AML-193 (cell line): ENCODE measurements at places on chromosomes 2 and 18.

DNA sequence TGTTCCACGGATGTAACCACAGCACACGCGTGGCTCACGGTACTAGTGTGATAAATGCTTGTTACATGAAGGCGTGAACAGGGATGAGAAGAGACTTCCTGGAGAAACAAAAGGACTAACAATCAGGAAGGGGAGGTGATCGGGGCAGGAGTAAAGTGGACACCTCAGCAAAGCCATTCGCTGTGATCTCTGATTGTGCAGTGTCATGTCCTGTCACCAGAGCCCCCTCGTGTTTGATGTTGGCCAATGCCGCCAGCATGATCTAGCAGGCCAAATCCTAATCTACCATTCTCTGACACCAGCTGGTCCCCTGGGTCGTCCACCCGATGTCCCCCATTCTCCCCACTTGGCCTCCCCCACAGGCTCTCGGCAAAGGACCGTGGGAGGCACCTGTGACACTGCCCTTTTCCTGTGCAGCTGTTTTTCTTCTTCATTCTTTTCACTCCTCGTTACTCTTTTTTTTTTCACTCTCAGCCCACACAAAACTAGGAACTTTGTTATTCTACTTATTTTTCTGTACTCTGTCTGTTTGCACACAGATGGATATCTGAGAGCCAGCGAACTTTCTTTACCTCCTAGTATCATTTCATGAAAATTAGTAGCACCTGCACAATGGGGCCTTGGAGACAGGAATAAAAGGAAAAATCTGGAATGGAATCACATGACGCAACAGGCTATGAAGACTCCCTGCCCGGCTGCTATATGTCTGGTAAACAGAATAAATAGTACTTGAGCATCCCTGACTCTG is 146.8 kb downstream of the TGIF1 start:
- no peak for DNase-seq

DNA sequence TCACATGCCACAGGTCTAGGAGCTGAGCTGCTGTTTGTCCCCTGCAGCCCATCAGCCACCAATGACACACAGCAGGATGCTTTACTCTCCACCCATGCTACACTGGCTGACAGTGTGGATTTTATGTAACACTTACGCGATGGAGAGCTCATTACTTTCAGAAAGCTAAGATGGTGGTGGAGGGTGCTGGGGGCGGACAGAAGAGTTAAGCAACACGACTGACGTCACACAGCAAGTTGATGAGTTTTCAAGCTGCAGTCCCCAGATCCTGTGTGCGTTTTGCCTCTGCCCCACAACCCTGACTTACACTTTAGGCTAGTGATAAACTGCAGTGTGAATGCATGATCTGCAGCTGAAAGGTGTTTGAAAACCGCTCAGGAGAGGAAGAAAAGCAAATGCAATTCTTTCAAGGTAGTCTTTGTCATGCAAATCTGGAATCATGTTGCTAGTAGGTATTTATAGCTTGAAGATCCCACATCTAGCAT is 42.4 kb downstream of the MRPS5 start:
- DNase-seq: no peak

DNA sequence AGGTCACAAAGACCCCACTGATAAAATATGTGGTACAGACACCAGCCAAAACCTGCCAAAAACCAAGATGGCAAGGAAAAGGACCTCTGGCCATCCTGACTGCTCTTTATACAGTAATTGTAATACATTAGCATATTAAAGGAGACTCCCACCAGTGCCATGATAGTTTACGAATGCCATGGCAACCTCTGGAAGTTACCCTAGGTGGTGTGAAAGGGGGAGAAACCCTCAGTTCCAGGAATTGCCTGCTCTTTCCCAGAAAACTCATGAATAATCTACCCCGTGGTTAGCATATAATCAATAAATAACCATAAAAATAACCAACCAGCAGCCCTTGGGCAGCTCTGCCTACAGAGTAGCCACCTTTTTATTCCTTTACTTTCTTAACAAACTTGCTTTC is 129.8 kb upstream of the EPB41L3 start:
- DNase-seq: no peak

DNA sequence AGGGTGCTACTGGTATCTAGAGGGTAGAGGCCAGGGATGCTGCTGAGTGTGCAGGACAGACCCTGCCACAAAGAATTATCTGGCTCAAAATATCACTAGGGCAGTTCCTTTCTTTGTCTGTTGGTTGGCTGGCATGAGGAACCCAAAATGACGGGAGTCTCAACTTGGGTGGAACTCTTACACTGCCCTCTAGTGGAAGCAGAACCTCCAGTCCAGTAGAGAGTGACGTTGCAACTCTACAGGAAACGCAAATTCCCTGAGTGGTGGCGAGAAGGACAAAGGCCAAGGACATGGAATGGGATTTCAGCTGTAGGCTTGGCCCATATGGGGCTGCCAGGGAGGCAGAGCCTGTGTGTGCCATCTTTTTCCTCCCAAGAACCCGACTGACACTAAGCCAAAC is 47.1 kb downstream of the COPS8 start:
- DNase-seq: no peak

- DNase-seq: no peak
These were observed 1.7 kb downstream of the DNPEP start for GRCh38 chr2:219385958-219386520.

GRCh38 chr2:21422050-21422449 is 298.3 kb downstream of the TDRD15 start:
- peak; percentile 5 for DNase-seq

- DNase-seq: no peak
These were observed 354.7 kb upstream of the SMIM21 start for GRCh38 chr18:75782204-75782603.

DNA sequence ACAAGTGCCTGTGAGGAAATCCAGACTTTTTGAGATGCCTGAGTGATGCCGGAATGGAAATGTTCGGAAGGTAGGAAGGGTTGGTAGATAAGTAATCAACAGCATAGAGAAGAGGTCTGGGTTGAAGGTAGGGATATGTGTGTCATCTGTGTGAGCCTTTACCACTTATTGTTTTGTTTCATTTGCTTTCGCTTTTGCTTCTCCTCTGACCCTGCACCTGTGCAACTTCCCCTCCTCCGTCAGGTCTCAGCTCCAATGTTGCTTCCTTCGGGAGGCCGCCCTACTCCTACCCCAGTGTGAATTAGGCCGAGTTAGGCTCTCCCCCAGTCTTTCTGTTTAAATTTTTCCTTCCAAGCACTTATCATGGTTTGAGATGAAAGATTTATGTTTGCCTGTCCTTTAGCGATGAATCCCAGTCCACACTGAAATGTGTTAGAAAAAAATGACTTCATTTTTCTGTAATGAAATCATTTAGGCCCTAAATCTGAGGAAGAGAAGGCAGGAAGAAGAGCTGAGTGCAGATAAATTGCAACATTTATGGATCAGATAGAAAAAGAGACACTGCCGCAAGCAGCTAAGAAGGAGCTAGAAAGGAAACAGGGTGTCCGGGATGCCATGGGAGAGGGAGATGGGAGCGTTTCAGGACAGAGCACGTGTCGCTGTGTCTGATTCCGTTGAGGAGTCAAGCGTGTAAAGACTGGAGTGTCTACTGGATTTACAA is 139.6 kb upstream of the PELI1 start:
- DNase-seq: no peak

DNA sequence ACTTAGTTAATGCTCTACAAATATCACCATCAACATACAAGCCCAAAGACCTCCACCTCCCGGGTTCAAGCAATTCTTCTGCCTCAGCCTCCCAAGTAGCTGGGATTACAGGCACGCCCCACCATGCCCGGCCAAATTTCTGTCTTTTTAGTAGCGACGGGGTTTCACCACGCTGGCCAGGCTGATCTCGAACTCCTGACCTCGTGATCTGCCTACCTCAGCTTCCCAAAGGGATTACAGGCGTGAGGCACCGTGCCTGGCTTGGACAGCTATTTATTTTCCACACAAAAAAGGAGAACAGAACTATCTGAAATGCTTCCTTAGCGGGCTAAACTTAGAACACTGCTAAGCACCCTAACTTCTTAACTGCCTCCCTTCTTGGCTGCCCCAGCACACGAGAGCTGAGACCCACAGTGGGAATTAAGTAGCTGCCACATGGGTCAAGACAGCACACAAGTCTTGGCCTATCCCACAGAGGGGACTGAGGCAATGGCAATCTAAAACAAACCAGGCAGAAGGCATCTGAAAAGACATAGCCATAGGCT is 24.8 kb downstream of the CYTIP start:
- DNase-seq: no peak

GRCh38 chr2:8003462-8004075 is 678.3 kb upstream of the ID2 start:
- DNase-seq: no peak

DNA sequence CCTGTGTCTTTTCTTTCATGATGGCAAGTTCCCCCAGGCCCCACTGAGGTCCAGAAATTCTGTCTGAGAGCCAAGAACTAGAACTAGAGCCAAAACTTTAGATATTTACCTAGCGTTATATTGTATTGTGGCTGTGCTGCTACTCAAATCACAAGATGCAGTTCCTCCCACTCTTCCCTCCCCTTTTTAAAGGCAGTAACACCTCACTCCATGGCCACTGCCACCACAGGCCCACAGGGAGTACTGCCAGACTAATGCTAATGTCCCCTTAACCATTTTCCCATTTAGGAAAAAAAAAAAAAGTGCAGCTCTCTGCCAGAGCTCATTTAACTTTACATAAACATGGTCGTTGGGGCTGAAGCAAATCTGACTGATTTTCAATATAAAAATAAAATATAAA is 99.7 kb upstream of the KYNU start:
- DNase-seq: no peak

DNA sequence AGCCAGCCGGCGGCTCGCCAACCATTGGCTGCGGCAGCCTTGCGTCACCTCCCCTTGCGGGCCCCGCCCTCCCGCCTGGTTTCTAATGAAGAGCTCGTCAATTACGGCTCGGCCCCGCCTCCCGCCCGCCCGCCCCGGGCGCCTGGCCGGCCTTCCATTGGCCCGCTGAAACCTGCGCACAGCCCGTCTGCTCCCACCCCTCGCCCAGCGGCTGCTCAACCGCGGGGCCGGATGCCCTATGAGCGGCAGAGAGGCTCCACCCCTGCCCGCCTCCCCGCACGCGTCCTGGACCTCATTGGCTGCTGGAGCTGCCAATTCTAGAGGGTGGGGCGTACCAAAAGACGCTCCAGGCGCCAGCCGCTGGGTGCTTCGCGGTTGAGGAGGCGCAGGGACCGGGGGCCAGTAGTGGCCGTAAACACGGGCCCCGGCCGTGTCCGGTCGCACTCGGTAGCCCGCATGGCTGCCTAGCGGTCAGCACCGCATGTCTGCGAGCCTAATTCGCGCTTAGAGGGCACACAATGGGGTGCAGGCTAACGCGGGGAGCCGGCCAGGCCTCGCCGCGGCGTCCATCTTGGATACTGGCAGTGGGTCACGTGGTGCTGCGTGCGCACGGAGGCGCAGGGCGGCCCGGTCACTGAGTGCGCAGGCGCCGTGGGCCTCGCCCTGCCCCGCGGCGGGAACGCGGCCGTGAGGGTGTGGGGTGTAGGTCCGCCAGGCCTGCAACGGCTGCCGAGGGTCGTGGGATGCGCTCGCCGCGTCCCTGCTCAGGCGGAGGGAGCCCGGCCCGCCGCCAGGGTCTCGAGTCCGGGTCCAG is 454 bp upstream of the HDAC4 start:
- DNase-seq: peak; percentile 93

GRCh38 chr2:234401426-234401825 is 95.5 kb downstream of the ARL4C start:
- no peak for DNase-seq

- no peak for DNase-seq
These were observed 5.0 kb downstream of the RBKS start for GRCh38 chr2:27885234-27885633.

- no peak for DNase-seq
These were observed 48.5 kb downstream of the SLC5A7 start for GRCh38 chr2:108034843-108035242.

DNA sequence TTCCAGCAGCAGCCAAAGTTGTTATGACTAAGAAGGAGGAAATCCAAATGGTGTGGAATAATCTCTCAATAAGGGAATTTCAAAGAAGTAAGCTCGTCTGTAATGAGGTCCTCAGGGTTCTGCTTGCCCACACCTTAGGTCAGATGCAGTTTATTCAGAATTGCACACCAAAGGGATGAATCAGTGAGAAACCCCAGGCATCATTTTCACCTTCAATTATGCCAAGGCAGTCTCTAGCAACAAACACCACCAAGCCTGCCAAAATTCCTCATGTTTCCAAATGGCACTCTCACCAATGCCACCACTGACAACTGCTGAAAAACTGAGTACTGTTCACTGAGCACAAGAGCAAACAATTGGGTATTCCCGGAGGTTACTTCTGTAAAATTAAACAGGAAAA is 43.6 kb downstream of the KCNG3 start:
- no peak for DNase-seq

DNA sequence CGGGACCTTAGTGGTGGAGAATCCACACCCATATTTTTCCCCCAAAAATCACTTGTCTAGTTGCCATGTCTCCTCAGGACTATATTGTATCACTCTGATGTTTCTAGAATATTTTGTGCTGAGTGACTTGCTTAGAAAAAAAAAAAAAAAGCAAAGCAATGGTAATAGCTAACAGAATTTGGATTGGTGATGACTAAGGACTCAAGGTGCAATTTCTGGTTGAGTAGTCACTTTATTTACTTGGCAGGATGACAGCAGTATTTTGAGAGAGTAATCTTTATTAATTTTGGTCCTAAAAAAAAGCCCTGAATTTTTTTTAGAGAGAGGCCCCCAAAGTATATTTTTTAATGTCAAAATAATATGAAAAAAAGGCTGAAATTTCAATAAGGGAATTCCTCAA is 32.8 kb upstream of the MYO3B start:
- DNase-seq: no peak

DNA sequence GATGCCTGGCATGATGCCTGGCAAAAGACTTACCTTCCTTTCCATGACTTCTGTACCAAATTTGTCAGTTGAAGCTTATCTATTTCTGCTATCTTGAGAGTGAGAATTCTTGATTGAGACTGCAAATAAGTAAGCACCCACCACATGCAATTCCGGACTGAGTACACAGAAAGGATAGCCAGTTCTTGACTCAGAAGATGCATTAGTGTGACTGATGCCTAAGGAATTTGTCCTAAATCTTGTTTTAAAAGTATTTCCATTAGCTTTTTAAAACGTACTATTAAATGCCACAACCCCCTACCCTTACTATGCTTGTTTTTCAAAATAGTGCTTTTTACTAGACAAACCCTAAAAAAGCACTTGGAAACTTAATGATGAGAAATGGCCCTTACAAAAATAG is 545 bp downstream of the MPP4 start:
- DNase-seq: no peak

- no peak for DNase-seq
These were observed 370.0 kb downstream of the TGIF1 start for GRCh38 chr18:3819961-3820360.

GRCh38 chr18:28382215-28382879 is 205.4 kb upstream of the CDH2 start:
- no peak for DNase-seq

DNA sequence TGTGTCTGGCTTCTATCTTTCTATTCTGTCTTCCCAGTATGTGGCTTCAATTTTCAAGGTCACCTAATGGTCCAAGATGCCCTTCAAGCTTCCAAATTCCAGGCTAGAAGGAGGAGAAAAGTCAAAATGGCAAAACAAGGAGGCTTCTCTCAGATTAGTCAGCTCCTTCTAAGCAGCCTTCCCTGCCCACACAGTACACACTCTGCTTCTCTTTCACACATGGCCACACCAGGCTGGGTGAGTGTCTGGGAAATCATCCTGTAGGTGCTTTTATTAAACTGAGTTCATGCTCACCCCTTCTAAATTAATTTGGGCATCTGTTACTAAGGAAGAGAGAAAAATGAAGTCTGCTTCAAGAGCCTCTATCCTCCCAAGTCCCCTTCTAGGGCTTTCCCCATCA is 277.2 kb upstream of the MGAT5 start:
- no peak for DNase-seq

GRCh38 chr2:205465791-205466190 is 216.5 kb upstream of the NRP2 start:
- DNase-seq: no peak
